ENCODE measurements at places on chromosomes 2 and 18.

DNA sequence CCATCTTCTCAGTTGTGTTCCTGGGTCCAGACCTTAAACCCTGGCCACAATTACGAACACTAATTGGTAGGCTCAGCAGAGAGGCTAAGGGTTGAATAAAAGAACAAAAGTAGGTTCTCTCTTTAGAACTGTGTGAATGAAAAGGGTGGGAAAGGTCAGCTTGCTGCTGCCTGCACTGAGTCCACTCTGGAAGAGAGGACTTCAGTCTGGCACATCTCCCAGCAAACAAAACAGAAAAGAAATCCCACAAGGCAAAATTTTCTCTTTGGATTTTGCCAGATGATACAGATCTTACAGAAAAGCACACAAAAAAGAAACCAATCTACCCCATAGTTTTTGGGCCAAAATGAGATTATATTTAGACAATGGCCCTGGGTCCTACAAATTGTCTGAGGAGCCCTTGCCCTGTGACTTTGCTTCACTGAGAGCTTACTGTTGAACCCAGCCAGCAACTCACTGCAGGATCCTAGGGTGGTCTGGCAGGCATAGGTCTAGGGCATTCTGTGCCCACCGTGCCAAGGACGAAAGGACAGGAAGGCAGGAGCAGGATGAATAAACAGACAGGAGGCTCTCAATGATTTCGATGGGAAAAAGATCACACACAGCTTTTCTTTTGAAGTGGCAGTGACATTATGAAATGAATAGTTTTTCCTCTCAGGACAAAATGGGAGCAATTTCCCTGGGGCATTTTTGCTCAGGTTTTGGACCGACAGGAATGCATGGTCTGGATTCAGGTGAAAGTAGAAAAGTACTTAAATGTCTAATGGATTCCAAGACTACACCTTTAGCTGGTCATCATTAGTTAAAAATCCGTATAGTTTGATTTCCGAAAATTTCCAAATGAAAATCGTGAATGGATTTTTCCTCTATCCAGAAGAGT is 68.4 kb upstream of the STAM2 start:
- DNase-seq, result no peak

- no peak for DNase-seq
These were observed 13.7 kb upstream of the ECEL1 start for GRCh38 chr2:232501331-232501771.

DNA sequence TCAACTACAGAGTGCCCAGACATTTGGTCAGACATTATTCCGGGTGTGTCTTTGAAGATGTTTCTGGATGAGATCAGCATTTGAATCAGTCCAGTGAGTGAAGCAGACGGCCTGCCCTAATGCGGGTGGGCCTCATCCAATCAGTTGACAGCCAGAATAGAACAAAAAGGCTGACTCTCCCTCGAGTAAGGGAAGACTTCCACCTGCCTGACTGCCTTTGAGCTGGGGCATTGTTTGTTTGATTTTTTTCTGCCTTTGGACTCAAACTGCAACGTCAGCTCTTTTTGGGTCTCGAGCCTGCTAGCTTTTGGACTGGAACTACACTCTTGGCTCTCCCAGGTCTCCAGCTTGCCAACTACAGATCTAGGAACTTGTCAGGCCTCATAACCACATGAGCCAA is 111.7 kb upstream of the AGAP1 start:
- DNase-seq, result no peak

- no peak for DNase-seq
These were observed 12.6 kb downstream of the NT5DC4 start for GRCh38 chr2:112733456-112733855.

GRCh38 chr2:113114224-113114945 is 13.0 kb upstream of the IL1RN start:
- DNase-seq, result no peak

DNA sequence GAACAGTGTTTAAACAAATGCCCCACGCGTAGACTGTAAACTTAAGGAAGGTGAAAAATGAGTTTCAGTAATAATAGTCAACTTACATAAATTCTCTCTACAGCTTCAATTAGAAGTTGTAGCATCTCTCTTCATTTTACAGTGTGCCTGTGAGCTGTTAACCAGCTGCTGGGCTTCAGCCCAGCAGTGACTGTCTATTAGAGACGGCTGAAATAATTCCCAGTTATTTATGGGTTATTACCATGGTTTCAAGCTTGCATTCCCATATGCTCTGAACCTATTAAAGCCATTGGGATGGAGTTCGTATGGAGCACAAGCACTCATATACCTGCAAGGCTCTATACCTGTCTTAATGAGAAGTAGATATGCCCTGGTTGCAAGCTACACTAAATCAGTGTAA is 501.1 kb downstream of the CNTNAP5 start:
- DNase-seq, result no peak

- no peak for DNase-seq
These were observed 44.8 kb upstream of the EHBP1 start for GRCh38 chr2:62660582-62661262.

GRCh38 chr2:188138313-188138712 is 153.4 kb upstream of the GULP1 start:
- DNase-seq, result no peak

DNA sequence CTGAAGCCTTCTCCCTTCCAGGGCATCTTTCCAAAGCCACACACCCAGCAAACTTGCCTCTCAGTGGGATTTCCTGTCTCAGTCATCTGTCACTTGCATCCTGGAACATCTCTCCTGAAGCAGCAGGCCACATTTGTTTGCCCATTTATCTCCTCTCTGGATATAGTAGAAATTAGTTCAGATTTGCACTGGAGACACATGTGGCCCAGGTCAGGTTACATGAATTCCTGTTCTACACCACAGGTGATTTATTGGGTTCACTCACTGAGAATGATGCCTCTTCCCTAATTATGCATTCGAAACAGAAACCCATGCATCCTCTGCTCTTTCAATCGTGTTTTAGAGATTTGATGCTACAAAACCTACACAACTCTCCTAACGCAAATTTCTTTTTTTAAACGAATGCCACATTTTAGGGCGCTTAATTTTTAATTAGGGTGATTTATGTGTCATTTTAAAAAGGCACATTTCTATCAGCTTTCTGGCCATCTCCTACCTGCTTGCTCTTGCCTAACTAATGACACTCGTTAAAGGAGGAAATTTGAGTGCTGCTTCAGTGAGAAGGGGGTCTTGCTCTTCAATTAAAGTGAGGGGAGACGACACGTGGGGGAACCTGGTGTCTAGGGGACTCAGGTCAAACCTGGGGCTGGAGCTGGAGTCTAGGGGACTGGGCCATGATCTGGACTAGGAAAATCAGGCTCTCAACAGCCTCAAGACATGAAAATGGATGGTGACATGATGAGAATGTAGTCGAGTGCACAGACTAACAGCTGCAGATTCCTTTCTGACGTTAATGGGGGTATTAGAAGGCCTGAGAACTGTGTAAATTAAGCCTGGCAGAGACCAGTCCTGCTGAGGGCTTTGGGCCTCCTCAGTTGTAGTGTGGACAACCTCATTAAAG is 221.4 kb downstream of the CLIP4 start:
- DNase-seq, result no peak

DNA sequence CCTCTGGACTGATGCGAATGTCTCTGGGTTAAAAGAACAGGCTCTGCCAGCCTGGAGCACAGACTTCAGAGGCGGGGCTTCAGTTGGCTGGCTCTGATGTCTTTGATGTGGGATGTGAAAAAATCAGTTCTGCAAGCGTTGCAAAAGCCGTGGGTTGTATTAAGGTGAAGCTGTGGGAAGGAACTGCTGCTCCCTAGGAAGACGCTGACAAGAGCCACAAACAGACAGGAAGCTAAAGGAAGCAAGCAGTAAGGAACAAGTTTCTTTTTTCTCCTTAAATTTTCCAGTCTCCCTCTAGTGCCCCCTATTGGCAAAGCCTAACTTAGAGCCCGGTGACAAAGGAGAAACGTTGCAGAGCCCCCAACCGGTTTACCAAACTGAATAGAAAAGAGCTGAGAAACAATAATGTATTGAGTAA is 239.0 kb downstream of the CCDC178 start:
- peak; percentile 35 for DNase-seq

GRCh38 chr18:79332646-79333045 is 63.1 kb upstream of the NFATC1 start:
- peak; percentile 91 for DNase-seq

GRCh38 chr18:8825273-8825672 is 119.9 kb downstream of the MTCL1 start:
- DNase-seq, result no peak

DNA sequence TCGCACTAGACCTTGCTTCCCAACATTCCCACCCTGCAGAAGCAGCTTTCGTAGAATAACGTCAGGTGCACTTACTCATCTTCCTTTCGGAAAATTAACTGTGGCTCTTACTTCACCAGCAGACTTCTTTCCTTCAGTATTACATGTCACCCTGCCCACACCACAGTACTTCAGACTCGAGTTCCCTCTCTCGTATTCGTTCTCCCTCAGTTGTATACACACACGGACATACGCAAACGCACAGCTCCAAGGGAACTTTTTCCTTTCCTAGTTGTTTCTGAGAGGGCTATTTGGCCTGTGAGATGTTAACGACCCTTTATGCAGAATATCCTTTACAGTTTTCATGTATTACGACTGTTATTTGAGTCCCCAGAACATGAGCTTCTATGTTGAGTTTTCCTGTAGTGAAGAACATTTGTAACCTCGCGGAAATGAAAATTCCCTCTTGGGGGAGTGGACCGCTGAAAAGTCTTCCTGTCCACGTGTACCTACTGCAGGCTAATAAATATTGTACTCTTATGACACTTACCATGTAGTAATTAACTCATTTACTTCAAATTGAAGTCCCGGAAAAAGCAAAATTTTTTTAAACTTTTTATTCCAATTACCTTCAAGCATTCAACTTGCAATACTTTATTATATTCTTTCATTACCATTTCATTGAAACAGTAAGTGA is 908 bp downstream of the ERLEC1 start:
- no peak for DNase-seq

GRCh38 chr18:46310258-46310657 is 206.1 kb downstream of the HAUS1 start:
- no peak for DNase-seq

DNA sequence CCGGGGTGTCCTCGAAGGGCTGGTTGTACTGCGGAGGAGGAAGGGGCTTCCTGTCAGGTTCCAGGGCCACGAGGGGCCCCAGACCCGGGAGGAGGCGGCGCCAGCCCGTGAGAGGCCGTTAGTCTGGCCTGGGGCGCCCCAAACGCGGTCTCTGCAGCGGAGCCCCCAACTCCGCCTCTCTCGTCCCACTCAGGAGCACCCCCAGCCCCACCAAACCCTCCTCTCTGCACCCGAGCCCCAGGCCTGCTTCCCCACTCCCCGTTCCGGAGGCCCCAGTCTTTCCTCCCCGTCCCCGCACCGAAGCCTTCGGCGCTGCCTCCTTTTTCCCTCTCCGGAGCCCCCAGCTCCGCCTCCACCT is 473 bp downstream of the HJURP start:
- no peak for DNase-seq

GRCh38 chr2:102356381-102356712 is 751 bp downstream of the IL18R1 start:
- DNase-seq, result no peak

- no peak for DNase-seq
These were observed 124.7 kb downstream of the CABLES1 start for GRCh38 chr18:23259701-23260681.

DNA sequence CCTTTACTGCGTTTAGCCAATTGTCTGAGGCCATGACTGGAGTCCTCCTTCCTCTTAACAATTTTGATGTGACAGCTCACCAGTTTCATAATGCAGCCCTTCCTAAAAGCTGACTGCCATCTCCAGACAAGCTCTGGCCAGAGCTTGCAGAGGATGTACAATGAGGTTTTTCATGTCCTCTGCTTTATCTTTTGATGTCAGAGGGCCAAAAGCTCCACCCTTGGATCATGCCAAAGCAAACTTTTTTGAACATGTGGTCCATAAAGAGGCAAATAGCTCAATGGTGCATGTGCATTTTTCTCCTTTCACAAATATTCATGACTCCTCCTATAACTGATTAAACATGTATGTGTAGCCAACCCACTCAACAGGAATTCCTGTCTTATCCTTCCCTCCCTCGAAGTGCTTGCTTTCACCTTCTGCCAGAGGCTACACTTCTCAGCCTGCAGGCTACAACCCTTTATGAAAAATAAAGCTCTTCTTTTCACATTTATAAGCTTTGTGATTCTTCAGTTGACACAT is 266.2 kb downstream of the FBXO15 start:
- DNase-seq, result no peak

DNA sequence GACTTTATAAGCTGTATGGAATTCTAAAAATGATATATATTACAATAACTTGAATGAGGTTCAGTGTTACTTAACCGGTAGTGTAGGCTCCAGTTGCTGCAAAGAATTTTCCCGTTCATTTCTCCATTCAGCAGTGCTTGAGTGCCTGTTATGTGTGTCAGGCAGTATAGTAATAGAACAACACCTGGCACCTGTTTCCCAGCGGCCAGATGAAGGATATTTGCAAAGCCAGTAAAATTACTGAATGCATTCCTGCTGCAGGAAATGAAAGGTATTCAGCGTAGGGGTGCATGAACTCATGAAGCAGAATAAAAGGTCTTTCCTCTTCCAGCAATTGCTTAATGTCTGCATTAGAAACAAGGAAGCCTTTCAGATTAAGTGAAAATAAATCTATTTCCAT is 18.8 kb downstream of the YPEL5 start:
- DNase-seq, result no peak

GRCh38 chr18:76487070-76487469 is 8.0 kb downstream of the ZNF516 start:
- DNase-seq, result no peak

DNA sequence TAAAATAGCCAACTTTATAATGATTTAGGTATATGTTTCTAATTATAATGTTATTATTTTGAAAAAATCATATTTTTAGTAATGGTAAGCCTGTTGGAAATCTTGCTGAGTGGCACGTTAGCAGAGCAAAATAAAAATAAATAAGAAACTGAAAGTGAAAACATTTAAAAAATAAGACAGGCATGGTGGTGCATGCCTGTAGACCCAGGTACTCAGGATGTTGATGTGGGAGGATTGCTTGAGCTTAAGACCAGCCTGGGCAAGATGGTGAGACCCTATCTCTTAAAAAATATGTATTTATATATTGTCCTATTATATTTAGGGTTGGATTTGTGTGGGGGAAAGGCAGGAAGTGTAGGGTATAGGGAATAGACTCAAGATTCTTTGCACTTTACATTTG is 15.8 kb upstream of the ANKRD12 start:
- DNase-seq, result no peak

All from NCI-H748 treated with DMSO at 0.1 percent for 48 hours (cell line).